ENCODE measurements at places on chromosomes 1 and 21.

GRCh38 chr1:211305044-211305443 is 21.6 kb upstream of the TRAF5 start:
- DNase-seq = peak; percentile 21

GRCh38 chr1:151377150-151377884 is 4.8 kb upstream of the SELENBP1 start:
- no peak for DNase-seq

DNA sequence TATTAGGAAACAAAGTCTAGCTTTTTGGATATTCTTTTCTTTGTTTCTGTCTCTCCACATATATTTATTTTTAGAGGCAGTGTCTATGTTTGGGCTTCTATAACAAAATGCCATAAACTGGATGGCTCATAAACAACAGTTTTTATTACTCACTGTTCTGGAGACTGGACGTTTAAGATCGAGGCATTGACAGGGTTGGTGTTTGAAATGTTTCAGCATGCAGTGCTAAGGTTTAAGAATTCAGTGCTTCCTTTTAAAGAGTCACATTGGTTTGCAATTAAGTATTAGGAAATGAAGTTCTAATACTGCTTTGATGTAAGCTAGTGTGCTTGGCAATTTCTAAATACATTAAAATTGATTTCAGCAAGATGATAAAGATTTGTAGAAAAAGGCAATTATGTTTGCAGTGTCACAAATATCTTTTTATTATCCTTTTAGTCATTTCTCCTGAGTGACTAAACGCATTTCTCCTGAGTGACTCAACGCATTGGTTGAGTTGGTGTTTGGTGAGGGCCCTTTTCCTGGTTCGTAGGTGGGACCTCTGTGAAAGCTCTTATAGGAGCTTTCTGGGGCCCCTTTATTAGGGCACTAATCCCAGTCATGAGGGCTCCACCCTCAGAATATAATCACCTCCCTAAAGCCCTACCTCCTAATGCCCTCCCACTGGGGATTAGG is 317.0 kb downstream of the USP25 start:
- DNase-seq = no peak

- DNase-seq = no peak
Observed at GRCh38 chr1:41915786-41916571, 2.7 kb downstream of the HIVEP3 start.

DNA sequence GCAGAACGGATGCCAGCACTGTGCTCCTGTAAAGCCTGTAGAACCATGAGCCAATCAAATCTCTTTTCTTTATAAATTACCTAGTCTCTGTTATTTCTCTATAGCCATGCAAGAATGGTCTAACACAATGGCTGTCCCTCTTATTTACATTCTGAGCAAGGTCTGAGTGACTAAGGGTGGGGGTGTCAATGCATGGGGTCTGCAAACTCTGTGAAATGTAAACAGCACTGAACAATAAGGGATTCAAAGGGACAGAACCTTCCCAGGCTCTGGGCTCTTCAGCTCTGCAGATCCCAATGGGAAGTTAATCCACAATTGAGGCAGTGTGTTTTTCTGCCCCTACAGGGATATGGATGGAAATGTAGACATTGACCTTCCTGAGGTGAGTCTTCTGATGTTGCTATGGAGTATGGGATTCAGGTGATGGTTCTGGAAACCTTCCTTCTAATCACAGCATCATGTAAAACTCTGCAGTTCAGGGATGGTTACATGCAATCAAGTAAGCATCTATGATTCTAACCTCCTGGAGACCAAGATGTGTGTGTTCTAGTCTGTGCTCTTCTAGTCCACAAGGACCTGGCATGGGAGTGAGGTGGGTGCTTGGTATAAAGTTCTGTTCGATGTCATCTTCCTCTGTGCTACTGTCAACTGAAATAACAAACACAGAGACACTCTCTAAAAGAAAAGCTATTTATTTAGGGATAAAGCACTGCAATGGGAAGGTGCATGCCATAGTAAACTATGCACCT is 38.6 kb downstream of the CAPN9 start:
- DNase-seq = no peak

DNA sequence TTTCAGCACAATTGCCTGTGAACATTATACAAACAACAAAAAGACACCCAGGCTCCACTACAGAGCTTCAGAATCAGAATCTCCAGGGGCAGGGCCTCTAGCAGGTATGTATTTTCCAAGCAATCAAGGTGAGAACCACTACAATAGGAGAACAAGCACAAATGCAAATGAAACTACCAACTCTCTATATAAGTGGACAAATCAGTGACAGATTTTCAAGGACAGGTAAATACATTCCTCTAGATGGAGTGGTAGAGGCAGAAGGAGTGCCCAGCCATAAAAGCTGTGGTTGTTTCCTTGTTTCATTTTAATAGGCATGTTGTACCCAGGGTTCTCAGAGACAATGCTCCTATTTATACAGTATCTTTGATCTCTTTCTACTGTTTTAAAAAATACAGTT is 20.1 kb upstream of the CCDC17 start:
- DNase-seq = no peak

DNA sequence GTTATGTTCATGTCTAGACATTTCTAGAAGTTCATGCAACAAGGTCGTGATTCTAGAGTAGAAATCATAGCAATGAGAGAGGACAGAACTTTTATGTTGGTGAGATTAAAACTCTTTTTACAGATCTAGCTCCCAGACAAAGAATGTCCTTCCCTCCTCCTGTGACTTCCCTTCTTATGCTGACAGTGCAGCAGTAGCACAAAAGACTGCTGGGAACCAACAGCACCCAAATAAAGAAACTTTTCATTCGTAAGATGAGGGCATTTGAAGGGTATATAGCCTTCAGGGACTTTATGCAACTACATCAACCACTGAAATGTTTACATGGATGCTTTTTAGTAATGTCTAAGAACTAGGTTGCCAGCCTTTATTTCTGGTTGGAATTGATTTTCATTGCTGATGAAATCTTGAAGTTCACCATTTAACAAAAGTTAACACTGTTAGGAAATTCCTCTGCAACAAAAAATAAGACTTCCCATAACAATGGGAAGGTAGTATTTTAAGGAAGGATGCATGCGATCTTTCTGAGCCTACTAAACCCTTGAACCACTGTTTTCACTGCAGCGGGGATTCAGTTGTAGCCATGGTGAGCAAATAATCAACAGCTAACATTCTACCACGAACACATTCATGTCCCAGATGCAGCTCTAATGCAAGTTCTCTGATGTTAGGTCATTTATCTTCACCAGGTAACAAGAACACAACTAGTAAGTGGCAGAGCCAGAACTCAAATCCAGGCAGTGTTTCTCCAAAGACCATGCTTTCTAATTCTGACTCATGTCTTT is 672.8 kb downstream of the PTPRC start:
- DNase-seq = no peak

- DNase-seq = no peak
Observed at GRCh38 chr1:46599059-46599970, 4.8 kb downstream of the MKNK1 start.

DNA sequence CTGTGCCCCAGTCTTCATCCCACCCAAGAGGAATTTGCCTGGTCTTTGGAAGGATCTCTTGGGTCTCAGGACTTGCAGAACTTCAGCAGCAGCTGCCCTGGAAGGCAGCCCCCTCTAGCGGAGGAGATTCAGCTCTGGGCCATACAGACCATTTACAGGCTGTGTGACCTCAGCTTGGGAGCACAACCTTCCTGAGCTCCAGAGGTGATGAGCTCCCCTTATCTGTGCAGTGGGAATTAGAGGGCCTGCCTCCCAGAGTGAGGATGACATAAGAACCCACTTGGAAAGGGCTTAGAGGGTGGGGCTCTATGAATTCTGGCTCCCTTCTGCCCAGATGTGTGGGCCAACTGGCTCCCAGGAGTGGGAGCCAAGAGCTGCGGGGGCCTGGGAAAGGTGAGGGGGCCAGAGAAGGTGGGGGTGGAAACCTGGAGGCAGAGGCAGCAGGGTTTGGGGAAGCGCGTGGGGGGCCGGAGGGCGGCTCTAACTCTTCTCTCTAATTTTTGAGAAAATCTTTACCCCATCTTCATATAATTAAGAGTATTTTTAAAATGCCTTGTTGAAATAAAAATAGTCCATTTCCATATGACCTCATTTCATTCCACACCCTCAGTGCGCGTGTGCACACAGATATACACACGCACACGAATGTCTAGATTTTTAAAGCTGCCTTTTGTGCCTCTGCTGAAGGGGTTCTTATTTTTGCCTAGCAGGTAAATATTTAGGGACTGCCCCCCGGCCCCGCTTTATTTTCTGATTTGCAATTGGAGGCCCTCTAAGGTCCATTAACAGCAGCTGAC is 21.5 kb downstream of the EPHB2 start:
- DNase-seq = no peak
